ENCODE measurements at places on chromosomes 11 and 22.

DNA sequence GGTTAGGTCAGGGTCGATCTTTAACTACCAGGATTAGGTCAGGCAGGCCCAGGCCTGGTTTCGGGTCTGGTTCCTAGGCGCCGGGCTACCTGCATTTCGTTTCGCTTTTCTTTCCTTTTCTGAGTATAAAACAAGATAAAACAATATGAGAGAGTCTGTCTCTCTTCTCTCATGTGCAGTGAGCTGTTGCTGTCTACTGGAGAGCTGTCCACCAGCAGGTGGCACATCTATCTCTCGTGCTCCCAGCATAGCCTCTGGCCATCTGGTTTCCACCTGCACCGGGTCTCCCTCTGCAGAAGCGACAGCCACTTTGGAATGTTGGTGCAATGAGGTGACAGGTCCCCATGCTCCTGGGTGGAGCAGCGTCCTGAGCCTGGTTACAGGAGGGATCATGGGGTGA, 27.6 kb downstream of the RIBC2 start:
- no peak for DNase-seq

- DNase-seq: no peak
Measured at GRCh38 chr22:41847300-41847699, 14.4 kb downstream of the SREBF2 start.

DNA sequence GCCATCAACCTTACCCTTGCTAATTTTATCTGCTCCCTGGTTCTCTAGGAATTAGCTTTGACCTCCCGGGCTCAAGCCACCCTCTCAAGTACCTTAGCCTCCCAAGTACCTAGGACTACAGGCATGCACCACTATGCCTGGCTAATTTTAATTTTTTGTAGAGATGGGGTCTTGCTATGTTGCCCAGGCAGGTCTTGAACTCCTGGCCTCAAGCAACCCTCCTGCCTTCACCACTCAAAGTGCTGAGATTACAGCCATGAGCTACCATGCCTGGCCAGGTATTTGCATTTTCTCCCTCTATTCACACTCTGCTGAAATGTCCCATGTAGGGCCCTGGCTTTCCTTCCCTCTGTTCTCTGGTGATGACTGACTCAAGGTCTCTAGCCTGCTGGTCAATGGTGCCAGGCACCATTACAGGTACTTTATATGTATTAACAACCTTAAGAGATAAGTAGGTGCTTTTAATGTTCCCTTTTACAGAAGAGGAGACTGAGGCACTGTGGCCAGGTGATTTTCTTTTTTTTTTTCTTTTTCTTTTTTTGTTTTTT, 8.5 kb upstream of the WDR74 start:
- DNase-seq: no peak

DNA sequence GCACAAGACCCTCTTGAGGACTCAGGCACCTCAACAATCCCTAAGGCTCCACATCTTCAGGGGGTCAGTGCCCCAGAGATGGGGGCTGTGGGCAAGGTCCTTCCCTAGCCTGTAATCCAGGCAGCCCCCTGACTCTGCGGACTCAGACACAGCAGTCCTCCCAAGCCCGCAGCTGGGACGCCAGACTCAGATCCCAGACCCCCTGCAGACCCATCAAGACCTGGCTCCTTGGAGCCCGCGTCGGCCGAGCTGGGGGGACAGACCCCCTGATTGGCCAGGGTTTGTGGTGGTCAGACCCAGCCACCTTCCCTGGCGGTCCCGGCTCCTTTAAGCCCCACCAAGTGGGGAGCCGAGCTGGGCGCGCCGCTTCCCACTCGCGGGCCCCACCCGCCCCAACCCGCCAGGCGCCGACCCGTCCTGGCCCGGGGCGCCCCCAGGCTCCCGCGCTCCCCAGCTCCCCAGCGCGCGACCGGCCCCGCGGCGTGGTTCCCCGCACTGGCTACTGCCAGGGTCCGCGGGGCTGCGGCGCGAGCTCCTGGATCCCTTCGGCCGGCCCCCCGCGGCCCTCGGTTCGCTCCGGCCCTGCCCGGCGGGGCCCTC, 458 bp downstream of the OSBPL5 start:
- DNase-seq: no peak
